ENCODE measurements at places on chromosomes 6 and 20. TPM values are rescaled to one million over a fixed set of nuclear protein-coding genes. Genes with fewer than 3 reads are reported as not detected.

GRCh38 chr6:51004380-51004779 lies 185.7 kb downstream of the TFAP2B start:
- DNase-seq = no peak

DNA sequence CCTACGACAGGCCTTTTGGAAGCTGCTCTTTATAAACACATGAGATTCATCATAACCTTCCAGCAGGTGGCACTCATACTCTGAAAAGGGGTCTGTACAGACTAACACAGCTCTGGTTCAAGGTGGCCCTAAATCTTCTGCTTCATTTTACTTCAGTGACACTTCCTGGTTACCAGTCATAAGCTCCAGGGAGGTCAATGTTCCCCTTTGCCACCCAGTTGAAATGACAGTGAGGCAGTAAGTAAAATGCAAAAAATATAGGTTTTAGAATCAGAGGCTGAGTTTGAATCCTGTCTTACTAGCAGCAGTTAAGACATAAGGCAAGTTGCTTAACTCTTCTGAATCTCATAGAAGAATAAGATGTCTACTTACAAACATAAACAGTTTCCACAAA lies 132.8 kb downstream of the CDK19 start:
- DNase-seq = no peak

GRCh38 chr20:16428112-16428511 lies 145.1 kb downstream of the KIF16B start:
- no peak for DNase-seq

DNA sequence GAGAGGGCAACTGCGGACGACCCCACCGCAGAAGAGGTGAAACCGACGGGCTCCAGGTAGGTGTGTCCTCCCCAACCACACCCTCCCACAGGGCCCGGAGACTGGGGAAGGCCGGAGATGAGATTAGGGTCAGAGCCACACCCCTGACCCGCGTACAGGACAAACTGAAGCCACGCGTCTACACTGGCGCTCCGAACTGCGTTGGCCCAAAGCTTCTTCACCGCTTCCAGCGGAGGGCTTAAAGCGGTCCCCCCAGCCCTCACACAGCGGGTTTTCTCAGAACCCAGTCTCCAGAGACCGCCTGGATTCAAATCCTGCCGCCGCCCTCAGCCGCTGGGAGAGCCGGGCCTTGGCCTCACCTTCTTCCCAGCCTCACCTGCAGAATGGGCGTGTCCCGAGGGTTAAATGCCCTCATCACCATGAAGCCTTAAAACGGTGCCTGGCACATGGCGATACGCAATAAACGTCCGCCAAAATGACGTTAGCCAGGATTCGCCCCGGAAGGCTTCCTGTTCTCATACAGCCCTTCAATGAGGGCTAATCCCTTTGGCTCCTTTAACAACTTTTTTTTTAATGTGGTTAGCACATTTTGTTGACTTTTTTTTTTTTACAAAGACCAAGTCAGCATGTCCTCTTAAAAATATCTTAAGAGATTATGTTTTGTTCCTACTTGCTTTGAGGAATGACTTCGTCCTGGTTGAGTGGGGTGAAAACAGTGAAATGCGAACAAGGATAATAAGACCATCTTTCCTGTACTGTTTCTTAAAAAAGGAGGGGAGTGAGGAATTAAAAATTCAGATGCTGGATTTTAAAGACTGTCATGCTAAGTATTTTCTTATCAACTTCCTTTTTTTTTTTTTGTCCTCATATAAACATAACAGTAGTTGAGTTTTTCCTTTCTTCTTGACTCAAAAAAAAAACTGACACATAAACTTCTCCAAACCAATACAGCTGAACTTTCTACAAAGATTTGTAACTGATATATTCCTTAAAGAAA lies 15.1 kb upstream of the ZNF217 start:
- DNase-seq = no peak

GRCh38 chr20:6583134-6583738 lies 184.2 kb upstream of the BMP2 start:
- peak; percentile 38 for DNase-seq

DNA sequence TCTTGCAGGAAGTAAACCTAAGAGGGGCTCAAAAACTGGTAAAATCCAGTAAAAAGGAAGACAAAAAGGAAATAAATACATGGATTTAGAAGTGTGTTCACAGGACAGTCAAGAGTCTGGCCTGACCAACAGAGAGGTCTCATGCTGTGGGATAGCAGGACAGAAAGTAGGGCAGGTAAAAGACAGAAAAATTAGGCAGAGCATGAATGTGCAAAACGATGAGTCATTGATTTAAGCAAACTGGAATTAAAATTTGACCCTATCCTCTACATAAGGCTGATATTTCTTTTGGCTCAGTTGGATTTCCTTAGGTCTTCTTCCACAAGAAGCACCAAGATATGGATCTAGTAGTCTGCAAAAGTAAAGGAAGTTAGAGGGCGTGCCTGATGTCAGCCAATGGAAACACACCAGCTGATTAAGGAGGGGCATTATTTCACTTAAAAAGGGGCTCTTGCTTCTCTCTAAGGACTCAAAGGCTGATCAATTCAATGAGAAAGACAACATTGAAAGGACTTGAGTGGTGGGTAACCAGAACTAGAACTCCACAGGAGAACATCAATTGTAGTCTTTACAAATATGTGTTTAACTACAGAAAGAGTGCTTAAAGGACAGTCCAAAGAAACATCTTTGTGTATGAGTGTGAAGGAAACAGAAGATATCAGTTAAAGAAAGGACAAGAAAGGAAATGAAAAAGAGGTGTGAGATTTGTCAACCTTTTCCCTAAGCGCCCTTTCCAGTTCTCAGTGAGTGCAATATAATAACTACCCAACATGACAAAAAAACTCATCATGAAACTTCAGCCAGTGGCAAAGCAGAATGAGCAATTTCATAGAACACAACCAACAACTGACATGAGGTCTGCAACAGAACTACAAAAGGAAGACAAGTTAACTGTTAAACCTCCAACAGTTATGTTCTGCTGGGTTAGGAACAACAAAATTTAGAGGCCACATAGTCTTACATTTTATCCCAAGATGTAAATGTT lies 19.4 kb upstream of the MYB start:
- no peak for DNase-seq

- DNase-seq = no peak
Measured at GRCh38 chr6:680251-680650, 12.7 kb downstream of the EXOC2 start.

GRCh38 chr6:169979873-169980432 lies 228.5 kb downstream of the ERMARD start:
- peak; percentile 8 for DNase-seq

Gene PRRC2A
- 303 TPM for total RNA-seq

DNA sequence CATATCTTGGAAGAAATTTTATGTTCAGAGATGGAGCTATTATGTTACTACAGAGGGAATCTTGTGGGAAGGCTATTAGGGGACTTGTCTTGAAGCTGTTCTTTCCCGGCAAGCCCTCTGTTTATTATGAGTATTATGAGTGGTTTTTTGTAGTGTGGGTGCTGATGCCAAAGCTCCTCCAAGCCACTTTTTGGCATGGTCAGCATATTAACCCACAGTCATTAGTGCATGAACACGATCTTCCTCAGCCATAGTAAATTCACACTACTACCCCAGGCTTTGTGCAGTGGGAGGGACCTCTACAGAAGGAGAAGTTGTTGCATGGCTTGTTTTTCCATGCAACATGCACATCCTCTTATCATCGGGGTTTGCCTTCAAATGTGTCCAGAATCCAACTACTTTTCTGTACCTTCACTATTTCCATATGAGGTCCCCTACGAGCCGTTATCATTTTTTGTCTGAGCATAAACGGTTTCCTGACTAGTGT lies 6.5 kb upstream of the BMP6 start:
- DNase-seq = no peak

Gene GJA1
- total RNA-seq = 19.4 TPM

Gene SMPDL3A
- 10.0 TPM for total RNA-seq

Gene BTN1A1
- total RNA-seq = not detected

DNA sequence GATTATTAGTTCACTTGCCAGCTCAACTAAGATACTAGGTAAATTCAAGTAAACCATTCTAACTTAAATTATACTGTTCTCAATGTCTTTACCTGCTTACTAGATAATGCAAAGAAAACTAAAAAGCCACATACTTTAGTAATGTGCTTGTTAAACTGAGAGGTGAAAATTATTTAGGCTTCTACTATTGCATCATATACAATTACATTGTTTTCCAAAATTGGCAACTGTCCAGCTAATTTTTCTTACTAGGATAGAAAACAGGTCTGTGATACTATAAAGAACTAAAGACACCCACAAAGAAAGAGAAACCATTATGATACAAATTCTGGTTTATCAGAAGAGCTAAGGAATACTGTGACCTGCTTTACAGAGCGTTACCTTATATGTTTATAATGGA lies 45.6 kb upstream of the ALDH8A1 start:
- DNase-seq = no peak

DNA sequence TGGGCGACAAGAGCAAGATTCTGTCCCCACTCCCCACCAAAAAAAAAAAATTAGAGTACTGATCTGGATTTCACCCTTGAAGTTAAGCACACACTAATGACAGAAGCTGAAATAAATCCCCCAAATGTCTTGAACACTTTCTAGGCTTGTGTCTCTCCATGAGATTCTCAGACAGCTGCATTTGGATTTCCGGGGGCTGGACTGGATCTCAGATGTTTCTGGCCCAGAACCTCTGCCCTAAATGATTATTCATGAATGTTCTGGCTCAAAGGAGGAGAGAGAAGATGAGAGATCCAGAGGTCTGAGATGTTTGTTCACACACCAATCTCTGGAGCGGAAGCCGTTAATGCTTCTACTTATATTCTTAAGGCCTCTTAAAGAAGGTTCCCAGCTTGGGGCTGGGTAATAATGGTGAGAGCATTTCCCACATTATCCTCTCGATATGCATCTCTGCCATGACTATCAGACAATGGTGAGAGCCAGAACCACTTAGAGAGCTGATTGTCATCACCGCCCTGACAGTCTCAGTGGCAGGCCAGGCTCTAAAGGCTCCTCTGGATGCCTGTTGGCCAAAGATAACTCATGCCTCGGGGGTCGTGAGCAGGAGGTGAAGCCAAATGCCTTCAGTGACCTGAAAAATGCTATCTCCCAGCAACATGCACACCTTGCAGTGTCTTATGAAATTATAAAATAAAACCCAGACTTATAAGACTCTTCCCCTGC lies 127.9 kb upstream of the AGPAT4 start:
- no peak for DNase-seq

Gene PRIM2
- total RNA-seq = 15.3 TPM

Gene FRK
- 0.37 TPM for total RNA-seq

DNA sequence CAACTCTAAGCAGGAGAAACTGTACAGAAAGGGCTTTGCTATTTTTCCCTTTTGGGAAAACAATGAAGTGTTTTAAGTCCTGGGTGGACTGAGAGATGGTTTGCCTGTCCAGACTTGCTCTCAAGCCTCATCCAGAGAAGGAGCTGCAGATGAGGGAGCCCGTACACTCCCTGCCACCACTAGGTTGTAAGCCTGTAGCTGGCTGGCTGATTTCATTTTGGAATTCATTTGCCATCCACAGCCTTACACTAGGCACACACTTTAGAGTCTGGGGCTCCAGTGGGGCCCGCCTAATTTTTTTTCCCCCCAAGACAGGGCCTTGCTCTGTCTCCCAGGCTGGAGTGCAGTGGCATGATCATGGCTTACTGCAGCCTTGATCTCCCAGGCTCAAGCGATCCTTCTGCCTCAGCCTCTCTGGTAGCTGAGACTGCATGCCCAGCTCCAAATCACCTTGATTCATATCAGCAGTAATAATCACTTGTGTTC lies 28.4 kb downstream of the POFUT1 start:
- no peak for DNase-seq

DNA sequence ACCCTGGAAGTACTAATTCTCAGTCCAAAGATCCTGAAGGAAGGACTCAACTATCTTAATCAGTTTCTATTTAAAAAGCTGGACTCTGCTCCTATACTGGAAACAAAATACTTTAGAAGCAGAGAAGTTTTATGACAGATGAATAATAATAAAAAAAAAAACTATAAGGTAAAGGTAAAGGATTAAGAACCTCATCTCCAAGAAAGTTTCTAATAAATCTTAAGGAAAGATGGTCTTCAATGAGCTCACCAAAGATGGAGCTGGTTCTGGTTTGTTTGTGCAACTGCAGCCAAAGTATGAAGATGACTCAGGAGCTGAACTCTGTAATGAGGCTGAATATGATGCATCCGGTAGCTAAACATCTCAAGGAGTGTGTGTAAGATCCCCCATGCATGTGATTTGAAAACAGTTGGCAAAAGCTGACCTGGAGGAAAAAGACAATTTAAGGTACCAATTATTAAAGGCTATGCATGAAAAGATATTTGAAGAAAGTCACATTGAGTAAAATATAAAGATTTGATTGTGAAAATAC lies 25.2 kb downstream of the MED23 start:
- DNase-seq = no peak

- no peak for DNase-seq
Measured at GRCh38 chr6:50289366-50289765, 239.6 kb upstream of the DEFB112 start.

Gene KCNK17
- total RNA-seq = not detected

GRCh38 chr6:138477913-138478539 lies 21.3 kb downstream of the NHSL1 start:
- DNase-seq = no peak

- DNase-seq = peak; percentile 58
Measured at GRCh38 chr6:36599791-36600209, 5.6 kb downstream of the SRSF3 start.

Gene TRAPPC3L
- total RNA-seq = not detected
